CD14-positive monocyte (primary cell): ENCODE measurements at places on chromosomes 12 and 14.

DNA sequence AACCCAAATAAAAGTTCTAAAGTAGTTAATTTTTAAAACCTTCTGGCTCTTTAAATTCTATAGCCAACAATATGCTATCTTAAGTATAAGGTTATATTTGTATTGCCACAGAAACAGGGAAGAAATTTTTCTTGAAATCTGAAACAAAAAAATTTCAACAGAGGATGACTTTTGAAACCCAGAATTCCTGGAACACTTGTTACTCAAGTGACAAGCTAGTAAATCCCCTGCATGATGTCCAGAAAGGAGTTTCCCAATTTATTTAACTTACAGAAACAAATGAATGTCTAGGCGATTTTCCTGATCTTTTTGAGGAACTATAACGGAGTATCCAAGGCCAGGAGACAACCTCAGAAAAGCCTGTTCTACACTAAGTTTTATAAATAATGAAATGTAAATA is 69.6 kb downstream of the SLC41A2 start:
- DNase-seq: no peak

GRCh38 chr14:71960494-71961353 is 28.5 kb downstream of the RGS6 start:
- DNase-seq: no peak

- DNase-seq: no peak
Measured at GRCh38 chr14:94659901-94660300, 47.7 kb downstream of the SERPINA3 start.

DNA sequence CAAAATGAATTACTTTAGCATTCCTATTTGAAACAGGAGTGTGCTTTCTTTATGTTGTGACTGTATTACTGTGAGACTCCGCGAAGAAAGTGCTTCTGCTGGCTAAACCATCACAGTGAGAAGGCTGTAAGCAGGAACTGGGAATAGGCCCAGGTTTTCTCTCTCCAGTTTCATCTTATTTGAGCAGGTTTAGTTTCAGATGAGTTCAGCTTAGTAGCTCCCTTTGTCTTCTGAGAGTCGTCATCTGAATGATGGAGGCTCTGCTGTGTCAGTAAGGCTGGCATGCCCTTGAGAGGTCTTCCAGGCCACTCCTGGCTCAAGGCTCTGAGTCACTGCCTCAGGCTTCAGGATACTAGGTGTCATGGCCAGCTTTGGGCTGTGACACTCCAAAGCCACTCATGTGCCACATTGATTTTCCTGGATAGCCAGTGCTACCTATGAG is 205.6 kb upstream of the RGS6 start:
- DNase-seq: no peak

DNA sequence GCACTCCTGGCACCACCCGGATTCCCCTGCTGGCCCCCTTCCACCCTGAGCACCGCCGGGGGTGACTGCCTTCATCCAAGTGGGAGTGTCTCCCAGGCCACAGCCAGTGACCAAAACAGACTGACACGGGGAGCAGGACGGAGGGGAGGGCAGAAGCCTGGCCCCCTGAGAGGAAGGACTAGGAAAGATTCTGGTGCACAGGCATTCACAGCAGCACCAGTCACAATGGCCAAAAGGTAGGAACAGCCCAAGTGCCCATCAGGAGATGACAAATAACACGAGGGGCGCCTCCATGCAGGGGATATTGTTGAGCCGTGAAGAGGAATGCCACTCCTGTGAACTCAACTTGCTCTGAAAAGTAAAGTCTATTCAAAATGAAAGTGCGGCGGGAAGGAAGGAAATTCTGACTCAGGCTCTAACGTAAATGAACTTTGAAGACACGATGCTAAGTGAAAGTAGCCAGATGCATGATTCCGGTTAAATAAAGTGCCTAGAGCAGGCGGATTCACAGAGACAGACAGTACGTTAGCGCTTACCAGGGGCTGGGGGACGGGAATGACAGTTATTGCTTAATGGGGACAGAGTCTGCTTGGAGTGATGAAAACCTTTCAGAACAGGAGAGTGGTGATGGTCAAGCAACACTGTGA is 146.1 kb upstream of the NCOR2 start:
- peak; percentile 95 for DNase-seq

GRCh38 chr12:16019136-16019535 is 108.0 kb downstream of the DERA start:
- no peak for DNase-seq

- no peak for DNase-seq
Measured at GRCh38 chr12:113108308-113108707, 27.3 kb downstream of the RASAL1 start.

GRCh38 chr12:30928356-30929244 is 2.1 kb downstream of the TSPAN11 start:
- DNase-seq: no peak

GRCh38 chr14:24566318-24566717 is 9.7 kb downstream of the CTSG start:
- DNase-seq: no peak

DNA sequence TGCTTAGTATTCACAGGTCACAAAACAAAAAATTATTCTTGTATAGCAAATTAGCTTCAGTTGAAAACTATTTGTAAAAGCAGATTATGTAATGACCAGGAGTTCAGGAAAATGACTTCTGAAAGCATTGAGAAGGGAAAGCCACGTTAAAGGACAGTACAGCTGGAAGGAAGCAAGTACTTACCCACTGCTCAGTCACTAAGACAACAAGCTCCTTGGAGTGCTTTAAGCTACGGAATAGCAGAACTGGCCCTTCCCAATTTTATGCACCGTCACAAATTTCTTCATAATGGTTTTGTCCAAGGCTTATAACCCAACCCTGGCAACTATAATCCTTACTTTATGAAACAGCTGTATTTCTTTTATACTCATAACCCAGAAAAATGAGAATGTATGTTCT is 13.0 kb upstream of the SNAPC1 start:
- DNase-seq: peak; percentile 72

DNA sequence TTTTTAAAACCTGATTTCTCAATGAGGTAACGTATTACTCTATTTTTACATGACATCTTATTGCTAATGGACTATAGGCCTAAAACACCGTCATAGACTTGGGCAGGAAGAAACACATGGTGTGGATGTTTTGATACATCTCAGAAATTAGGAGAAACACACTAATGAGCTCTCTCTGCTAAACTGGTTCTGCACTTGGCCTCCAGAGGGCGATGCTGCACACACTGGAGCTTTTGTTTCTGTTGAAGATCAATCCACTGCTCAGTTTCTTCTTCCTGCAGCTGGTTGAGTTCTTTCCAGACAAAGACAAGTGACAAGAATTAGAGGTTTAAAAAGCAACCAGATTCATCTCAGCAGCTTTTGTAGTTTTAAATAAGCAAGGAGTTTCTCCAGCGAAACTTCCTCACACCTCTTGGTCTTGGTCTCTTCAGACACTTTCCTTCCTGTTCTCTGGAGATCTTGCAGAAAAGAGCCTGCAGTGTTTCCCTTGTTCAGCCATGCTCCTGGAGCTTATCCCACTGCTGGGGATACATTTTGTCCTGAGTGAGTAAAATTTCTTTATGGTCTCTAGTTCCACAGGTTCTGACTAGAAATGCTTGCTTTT is 178.5 kb upstream of the OR4E1 start:
- DNase-seq: peak; percentile 22

- DNase-seq: no peak
Measured at GRCh38 chr12:19922717-19923116, 445.6 kb upstream of the PDE3A start.

- DNase-seq: no peak
Measured at GRCh38 chr12:71999795-72000194, 61.1 kb downstream of the TPH2 start.

- DNase-seq: no peak
Measured at GRCh38 chr12:47449797-47450196, 256.0 kb downstream of the RPAP3 start.

- DNase-seq: no peak
Measured at GRCh38 chr12:93048656-93049055, 119.6 kb upstream of the EEA1 start.

DNA sequence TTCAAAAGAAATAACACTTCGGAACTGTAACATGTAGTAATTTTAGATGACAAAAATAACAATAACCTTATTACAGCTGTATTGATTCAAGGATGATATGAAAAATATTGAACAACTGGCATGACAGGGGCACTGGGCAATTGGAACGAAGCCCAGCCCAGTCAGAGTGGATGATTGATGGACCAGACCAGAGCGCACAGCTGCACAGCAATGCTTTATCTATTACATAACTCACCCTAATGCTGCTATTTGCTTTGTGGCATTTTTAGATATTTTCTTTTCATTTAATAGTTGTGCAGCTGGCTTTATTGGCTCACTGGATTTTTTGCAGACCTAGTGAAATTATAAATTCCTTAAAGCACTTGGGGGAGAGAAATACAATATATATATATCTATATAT is 26.9 kb upstream of the FERMT2 start:
- DNase-seq: no peak

GRCh38 chr12:126663304-126664094 is 1598.3 kb downstream of the AACS start:
- no peak for DNase-seq

DNA sequence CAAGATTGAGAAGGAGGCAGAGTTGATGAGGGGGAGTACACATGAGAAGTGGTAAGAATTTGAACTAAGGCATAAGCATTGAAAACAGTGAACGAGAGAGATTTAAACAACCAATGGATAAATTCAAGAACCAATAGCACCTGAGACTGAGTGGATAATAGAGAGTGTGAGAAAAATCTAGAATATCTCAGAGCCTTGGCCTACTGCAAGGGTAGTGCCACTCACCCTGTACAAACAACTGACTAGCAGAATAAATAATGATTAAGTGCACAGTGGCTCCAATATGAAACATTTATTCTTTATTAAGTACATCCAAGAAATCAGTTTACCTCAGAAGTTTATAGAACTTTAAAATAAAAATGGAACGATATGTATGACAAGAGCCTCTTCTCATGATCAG is 54.4 kb downstream of the CAPS2 start:
- no peak for DNase-seq

- DNase-seq: no peak
Measured at GRCh38 chr12:92553389-92553788, 149.4 kb upstream of the PLEKHG7 start.

DNA sequence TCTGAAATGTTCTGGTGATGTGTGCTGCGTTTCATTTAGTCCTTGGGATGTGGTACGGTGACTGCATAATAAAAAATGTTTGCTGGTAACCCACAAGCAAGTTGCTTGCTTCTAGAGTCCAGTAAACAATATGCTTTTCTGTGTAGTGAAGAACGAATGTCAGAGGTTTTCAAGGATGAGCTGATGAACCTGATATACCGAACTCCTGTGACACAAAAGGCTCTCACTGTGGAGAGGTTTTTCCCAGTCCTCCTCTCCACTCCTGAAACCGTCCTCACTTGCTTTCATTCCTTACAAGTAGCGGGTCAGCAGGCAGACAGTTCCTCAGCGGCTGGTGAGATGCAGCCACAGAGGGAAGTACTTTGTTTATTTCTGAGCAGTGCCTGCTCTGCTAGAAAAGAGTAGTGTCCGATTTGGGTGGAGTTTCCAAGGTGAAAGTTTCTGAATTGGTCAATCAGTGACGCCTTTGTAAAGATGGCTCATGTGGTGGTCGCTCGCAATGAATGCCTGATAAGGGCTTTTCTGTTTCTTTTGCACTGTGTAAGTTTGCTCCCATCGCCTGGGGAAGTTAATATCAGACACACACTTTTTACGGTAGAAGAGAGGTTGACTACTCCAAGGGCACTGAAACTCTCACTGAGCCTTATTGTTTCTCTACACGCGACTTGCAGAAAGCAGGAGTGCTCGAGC is 3.0 kb downstream of the ETV6 start:
- DNase-seq: peak; percentile 80
